HTR-8/SVneo (cell line): ENCODE measurements at places on chromosomes 4 and X.

- no peak for DNase-seq
These were observed 109.8 kb downstream of the LUZP4 start for GRCh38 chrX:115399306-115399705.

- DNase-seq, result peak; percentile 35
These were observed 18.6 kb downstream of the TRIM2 start for GRCh38 chr4:153222707-153223426.

DNA sequence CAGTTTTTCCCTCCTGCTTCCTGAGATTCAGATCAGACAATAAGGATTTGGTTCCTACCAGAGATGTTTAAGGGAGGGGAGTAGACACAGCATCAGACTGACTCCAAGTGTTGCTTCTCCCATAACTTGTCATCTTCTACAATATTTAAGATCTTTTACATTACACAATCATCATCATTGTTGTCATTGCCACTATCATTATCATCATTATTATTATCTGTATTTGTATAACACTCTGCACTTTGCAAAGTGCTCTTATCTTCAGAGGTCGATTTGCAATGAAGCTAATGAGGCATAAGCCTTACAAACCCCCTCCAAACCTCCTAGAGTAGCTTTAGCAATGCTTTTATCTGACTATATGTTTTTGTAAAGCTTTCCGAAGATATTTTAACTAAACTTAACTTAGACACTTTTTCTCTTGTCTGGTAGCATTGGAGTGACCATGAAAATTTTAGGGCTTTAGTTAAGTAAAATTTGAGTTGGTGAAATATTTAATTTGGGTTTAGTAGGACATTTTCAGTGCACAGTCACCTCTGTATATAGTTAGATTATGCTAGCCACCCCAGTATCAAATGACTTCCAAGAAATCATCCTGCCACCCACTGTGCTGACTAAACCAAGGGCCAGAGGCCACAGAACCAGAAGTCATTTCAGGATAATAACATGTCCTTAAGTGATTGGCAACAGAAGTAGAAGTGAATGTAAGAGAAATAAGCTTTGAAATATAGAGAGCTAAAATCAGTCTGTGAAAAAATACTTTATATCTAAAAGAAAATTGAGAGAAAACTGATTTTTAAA, 124.2 kb upstream of the NRK start:
- DNase-seq, result no peak

DNA sequence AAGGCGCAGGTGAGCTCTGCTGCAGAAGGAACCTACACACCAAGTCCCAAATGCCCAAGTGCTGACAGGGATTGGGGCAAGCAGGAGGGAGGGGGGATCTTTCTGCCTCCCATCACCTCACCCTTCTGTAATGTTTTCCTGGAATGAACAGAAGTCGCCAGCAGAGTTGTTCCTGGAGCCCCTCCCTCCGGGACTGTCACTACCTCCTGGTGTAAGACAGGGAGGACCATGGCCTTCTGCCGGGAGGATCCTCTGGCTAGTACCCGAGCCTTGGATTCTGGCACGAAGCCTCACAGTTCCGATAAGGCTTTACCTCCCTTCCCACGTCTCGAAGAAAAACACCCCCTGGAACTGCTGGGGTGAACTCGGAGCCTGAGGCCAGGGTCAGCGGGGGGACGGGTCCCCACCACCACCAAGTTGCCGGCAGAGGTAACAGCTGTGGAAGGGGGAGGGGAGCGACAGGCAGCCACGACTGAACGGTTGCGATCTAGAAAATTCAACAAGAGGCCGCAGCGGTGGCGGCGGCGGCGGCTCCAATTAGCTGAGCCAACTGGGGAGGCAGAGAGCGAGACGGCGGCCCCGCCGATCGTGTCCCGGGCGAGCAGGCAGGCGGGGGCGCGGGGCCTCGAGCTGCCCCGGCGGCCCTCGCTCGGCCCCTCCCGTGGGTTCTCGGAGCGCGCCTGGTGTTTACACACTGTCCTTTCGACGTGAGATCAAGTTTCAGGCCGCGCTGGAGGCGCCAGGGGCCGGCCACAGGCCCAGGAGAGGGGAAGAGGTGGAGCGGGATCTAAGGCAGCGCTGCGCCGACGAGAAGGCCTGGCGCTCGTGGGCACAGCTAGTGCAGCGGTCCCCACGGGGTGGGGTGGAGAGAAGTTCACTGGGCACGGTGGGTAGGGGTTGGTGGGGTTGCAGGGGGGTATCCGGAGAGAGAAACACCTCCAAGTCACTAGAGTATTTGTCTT, 53.7 kb upstream of the BCOR start:
- no peak for DNase-seq

GRCh38 chrX:97189668-97190067, 306.0 kb downstream of the RPA4 start:
- DNase-seq, result no peak

DNA sequence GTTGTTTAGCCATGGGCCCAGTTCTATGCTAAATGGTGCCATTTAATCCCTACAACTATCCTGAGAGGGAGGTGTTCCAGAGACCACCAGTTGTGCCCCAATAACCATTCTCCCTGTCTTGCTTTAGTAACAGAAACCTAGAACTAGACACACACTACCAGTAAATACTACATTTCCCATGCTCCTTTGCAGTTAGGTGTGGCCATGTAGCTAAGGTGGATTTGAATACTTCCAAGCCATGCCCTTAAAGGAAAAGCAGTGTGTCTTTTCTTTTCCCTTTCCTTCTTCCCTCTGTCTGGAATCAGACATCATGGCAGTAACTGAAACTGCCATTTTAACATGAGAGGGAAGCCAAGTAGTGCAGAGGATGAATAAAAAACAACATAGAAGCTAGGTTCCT, 90.9 kb upstream of the TMEM33 start:
- no peak for DNase-seq

DNA sequence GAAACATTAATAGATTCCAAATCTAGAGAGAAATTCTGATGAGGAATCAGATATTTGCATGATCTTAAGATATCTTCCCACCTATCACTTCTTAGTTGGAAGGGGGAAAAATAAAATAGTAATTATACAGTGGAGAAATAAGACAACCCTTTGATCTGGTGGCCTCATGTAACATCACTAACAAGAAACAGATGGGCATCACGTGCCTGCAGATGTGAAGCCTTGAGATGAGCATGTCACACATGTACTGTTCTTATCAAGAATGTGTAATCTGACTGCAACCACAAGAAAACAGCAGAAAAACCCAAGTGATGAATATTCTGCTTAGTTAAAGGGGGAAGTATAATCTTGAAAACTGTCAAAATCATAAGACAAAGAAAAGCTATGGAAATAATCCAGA, 31.4 kb upstream of the NKX6-1 start:
- no peak for DNase-seq

- no peak for DNase-seq
These were observed 123.6 kb upstream of the TET2 start for GRCh38 chr4:105022811-105023667.

GRCh38 chrX:96568071-96568470, 116.6 kb upstream of the DIAPH2 start:
- DNase-seq, result no peak

GRCh38 chr4:113880240-113881028, 99.0 kb downstream of the ARSJ start:
- DNase-seq, result no peak

- DNase-seq, result no peak
These were observed 62.3 kb downstream of the STAG2 start for GRCh38 chrX:124023838-124024238.

GRCh38 chr4:164997324-164997723, 19.9 kb upstream of the TRIM61 start:
- DNase-seq, result peak; percentile 27

GRCh38 chrX:134679221-134679620, 20.9 kb upstream of the PLAC1 start:
- DNase-seq, result no peak

DNA sequence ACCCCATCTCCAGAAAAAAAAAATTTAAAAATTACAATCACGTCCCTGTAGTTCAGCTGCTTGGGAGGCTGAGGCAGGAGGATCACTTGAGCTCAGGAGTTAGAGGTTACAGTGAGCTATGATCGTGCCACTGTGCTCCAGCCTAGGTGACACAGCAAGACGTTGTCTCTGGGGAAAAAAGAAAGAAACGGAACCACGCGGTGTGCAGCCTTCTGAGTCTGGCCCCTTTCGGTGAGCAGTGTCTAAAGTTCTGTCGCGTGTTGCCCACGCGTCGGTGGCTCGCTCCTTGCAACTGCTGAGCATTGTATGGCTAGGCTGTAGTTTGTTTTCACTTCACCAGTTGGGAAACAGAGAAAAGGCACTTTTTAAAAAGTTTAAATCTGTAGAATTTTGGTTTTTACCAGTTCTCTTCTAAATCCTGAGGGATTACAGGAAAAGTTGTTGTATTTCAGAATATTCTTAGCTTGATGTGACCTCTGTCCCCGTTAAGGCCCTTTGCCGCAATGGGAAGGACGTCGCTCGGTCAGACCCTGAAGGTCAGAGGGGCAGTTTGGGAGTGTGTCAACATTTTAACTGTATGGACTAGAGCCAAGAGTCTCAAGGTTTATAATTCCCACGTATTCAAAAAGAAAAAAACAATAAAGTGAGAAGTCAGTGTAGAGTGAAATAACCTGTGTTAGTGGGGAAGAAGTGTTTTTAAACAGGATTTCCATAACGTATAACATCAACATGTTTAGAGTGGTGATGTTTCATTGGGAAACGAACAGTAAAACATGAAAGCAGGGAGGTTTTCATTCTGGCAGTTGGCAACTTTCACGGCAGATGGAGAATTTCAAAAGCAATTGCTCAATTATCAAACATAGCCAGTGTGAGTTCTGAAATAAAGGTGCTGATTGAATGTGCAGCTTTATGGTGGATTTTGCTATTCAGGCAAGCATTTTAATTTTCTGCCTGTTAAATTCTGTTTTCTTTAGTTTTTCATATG, 45.8 kb upstream of the MSANTD1 start:
- DNase-seq, result no peak

GRCh38 chrX:136199365-136199764, 51.8 kb downstream of the MAP7D3 start:
- no peak for DNase-seq

GRCh38 chr4:146442801-146443200, 78.9 kb downstream of the SLC10A7 start:
- DNase-seq, result peak; percentile 5

- peak; percentile 41 for DNase-seq
These were observed 653 bp downstream of the HHIP start for GRCh38 chr4:144646523-144647094.

- no peak for DNase-seq
These were observed 20.1 kb downstream of the SPON2 start for GRCh38 chr4:1152290-1152689.

DNA sequence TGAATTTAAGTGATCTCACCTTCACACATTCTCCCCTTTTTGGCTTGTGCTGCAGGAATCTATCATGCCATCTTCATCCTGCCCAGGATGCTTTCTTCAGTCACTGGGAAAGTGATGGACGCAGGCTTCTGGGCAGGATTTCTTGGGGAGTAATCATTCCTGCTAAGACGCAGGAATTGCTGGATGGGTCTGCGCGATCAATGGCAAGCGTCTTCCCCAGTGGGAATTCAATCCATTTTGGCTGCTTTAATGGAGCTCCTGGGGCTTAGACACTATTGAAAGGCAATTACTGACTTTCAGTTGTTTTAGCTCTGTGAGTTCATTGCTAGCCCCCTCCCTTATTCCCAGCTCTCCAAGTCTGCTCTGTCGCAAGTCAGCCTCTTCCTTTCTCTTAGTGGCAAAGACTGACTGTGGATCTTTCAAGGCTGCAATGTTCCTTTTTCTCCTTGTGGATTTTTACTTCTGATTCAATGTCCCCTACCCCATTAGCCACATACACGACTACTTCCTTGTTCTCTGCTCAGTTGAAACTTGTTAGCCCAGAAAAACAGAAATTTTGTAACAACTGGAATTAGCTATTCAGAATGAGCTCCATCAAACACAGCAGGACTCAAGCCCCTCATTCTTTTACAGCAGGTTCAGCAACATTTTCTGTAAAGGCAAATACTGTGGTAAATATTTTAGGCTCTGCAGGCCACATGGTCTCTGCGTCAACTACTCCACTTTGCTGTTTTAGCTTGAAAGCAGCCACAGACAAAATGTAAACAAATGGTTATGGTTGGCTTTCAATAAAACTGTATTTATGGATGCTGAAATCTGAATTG, 154.9 kb downstream of the ASB9 start:
- DNase-seq, result no peak

- DNase-seq, result no peak
These were observed 34.6 kb downstream of the BRCC3 start for GRCh38 chrX:155105919-155106318.

DNA sequence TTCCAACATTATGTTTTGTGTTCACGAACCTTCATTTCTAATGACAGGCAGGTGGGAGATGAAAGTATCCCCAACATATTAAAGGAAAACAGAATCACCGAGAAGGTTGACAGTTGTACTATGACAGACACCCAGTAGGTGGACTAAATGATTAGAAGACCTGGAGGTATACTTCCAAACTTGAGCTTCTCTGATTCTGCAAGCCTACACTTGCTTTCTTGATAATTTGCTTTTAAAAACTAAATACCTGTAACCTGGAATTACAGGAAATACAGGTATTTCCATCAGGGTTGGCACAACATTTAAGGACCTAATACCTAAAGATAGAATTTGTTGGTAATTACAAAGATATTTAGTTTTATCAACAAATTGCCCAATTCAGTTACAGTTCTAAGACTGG, 43.4 kb downstream of the C4orf51 start:
- DNase-seq, result no peak

GRCh38 chr4:5717449-5718158, 6.6 kb downstream of the EVC start:
- DNase-seq, result no peak

DNA sequence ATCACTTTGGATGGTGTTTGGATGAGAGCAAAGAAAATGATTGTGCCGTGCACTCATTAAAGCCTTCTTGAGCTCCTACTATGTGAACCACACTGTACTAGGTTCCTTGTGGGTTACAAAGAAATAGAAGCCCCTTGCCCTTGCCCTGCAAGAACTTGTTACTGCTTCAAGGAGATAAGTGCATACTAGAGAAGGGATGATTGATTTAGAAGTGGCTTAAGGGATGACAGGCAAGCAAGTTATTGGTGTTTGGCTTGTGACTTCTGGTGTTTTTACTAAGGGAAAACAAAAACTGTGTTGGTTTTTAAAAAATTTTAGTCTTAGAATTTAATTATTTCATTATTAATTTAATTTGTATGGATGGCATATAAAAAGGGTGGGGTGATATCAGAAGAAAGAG, 67.4 kb downstream of the IL21 start:
- DNase-seq, result no peak

GRCh38 chrX:34749896-34750295, 92.8 kb upstream of the TMEM47 start:
- no peak for DNase-seq

- DNase-seq, result no peak
These were observed 49.9 kb downstream of the TBC1D9 start for GRCh38 chr4:140706276-140706625.

GRCh38 chrX:41960142-41960541, 36.8 kb upstream of the CASK start:
- DNase-seq, result no peak

- no peak for DNase-seq
These were observed 229.1 kb downstream of the PALLD start for GRCh38 chr4:168725930-168726329.

DNA sequence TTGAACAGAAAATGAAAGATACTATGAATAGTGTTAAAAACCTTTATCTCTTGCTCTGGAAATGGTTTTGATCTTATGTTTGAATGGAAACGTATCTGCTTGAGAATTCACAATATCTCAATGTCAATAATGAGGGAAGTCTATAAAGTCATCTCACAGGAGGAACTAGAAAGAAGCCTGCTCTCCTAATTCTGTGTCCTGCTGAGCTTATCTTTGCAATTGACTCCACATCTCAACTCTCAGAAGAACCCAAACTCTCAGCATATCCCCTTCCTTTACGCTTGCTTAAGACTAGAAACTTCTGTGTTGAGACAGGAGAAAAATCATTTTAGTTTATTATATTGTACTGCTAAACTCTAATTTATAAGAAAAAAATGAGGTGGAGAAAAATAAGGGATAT, 8.3 kb upstream of the PF4V1 start:
- no peak for DNase-seq
